ENCODE measurements at places on chromosomes 6 and 20.

DNA sequence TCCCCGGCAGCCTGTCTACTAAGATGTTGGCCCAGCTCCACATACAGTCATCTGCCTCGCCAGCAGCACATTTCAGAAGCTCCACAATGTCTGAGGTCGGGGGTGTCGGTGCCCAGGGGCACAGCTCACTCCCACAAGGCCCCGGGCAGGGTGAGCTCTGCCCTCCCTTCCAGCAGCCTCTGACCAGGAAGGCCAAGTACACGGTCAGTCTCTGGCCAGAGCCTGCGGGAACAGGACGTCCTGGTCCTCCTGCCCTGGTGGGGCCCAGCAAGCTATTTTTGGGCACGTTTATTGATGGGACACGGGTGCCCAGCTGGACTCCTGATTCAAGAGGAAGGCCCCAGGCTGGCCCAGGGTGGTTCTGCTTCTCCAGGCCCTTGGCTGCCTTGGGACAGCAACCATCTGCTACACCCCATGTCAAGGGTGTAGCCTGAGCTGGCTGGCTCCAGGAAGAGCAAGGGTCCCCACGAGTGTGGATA, 114.9 kb upstream of the PTPN1 start:
- no peak for DNase-seq

- no peak for DNase-seq
These were observed 78.8 kb downstream of the COL21A1 start for GRCh38 chr6:56168596-56168995.

- DNase-seq = no peak
These were observed 98.9 kb downstream of the PDSS2 start for GRCh38 chr6:107360476-107360875.

DNA sequence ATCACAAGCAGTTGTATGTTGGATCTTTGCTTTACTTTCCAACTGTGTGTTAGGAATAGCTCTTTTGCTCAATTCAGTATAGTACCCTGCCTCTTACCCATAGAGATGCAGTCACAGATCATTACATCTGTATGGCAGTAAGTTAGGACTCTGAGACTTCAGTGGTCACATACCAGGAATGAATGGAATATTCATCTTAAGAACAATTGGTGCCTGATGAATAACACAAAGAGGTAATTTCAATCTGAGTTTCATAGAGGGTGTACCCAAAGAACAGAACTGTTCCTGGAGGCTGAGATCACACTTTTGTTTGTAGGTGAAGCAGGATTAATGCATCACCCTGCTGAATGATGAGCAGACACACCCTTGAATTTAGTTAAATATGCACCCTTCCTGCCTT, 28.7 kb upstream of the KIF13A start:
- DNase-seq = no peak

- DNase-seq = no peak
These were observed 566.2 kb upstream of the NOX3 start for GRCh38 chr6:156021746-156022396.

DNA sequence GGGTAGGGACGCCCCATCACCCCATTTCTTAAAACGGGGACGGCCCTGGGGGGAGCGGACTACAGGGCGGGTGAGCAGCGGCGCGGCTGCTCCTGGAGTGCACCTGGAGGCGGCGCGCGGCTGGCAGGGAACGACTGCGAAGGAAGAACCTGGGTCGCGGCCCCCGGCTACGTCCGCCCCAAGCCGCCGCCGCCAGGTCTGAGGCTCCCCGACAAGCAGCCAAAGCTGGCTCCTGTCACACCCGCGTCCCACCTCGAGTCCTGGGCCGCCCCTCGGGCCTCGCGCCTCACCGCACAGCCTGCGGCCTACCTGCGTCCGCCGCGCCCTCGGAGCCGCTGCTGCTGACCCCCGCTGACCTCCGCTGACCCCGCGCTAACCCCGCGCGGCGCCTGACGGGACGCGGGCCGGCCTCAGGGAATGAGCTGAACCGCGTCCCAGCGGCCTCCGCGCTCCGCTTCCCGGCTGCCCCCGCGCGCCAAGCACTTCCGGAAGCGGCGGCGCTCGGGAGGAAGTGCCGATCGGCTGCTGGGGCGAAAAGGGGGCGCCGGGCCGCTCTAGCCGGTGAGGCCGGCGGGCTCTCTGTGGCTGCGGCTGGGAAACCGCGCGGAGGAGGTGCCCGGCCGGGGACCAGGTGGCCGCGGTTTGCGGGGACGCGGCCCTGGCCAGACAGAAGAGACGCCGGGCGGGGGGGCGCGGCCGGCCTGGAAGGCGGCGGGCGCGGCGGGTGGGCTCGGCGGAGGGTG, at the start of the genes ARFRP1 and ZGPAT:
Gene ARFRP1 (minus strand): TSS at position 419 of the 743 bp plus-strand sequence. CDS start 885 bp downstream, outside the sequence.
Gene ZGPAT (plus strand): TSS at position 482 of the 743 bp plus-strand sequence. CDS start 542 bp downstream, outside the sequence.
- DNase-seq = peak; percentile 86

DNA sequence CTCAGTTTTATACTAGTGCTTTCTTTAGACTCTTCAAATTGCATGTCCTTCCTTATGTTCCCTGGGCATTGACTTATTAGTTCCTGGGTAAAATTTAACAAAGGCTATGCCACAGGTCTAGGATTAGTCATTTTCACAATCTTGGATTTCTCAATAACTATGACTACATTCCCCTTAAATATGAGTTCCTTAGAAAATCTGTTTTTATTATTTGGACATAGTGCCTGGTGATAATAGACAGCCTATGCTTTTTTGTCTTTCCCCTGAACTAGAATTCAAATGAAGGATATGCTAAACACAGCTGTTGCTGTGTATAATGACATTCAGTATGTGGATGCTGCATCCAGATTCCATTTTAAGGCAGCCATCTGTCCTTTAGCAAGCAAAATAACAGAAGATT, 1252.8 kb upstream of the GJE1 start:
- DNase-seq = no peak

DNA sequence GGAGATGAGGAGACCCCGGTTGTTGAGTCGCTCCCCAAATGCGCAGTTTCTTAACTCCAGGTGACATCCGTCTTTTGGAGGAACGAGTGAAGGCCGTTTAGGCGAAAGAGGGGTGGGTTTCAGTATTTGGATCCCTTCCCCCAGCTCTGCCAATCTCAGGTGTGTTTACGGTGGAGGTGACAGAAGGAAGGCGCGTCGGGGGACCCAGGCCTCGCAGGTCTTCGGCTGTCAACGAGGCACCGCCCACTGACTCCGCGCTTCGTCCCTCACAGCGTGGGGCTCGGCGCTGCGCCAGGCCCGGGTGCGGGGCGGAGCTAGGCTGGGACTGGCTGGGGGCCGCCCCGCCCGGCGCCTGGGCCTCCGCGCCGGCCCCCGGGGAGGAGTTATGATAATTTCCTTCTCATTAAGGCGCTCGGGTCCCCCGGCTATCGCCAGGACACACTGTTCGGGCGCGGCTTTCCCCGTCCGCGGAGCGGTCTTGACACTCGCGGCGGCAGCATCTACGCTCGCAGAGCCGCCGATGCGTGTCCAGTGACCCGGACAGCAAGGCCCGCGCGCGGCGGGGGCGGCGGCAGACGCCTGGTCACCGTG, at the start of gene TFAP2C:
Gene TFAP2C (plus strand): TSS at position 434 of the 591 bp plus-strand sequence. CDS start 239 bp downstream, outside the sequence.
- no peak for DNase-seq

DNA sequence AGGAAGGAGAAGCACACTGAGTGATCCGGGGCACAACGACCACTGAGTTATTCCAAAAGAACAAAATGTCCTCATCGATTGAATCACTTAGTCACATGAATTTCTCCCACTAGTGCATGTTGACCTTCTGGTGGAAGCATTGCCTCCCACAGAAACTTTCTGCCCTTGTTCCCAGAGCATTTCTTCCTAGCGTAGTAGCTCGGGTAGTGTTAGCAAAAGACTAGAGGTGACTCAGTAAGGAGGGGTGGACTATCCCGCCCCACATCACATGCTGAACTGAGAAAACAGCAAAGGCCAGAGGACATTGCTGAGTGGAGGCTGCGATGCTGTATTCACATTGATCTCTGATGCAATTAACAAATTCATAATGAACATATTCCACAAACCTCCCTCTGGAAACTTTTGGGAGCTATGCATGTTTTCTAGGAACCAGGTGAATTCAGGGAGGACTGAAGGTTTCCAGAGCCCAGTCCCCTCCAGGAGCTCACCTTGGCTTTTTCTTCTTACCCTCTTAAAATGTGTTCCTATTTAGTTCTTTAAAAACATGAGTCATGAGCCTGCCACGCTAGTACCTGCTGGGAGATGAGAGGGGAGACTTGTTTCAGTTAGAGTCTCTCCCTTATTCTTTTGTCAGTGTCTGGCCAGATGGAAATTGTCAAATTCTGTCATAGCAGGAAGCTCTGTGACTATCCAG, 507.9 kb downstream of the CDH26 start:
- no peak for DNase-seq

DNA sequence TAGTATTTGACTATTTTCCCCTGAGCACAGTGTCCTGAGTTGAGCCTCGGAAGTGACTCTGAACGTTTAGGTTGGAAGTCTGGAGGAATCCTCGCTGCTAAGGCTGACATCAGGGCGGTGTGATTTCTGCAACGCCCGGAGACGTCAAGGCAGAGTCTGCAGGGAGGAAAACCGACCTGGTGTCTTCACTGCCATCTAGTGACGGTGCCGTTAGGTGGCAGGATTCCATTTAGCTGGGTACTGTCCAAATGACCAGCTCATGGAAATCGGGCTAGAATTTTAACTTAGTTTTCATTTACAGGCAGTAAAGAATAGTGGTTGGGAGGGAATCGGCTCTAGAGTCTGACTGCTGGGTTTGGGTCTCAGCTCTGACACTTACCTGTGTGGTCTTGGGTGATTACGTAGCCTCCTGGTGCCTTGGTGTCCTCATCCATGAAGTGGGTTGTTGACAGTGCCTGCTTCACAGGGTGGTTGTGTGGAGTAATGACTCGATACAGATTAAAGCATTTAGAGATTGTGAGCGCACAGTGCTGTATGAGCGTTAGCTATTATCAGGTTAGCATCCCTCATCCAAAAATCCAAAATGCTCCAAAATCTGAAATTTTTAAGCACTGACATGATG, 35.0 kb downstream of the FOXF2 start:
- DNase-seq = no peak

DNA sequence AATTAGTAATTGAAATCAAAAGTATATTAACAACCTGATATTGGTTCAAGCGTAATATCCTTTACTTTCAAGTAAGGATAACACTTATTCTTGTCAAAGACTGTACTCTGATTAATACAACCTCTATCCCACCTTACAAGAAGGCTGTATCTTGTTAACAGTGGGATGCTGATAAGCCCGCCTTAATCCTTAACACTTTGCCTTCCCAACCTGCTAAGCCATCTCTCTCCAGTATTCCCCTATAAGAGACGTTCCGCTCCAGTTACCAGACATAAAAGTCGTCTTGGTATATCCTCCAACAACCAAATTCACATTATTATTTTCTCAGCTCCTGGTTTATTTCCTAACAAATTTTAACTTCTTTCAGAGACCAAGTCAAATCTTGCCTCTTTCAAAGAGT, 2.0 kb downstream of the BTBD9 start:
- no peak for DNase-seq

GRCh38 chr20:17698384-17698783, 1.4 kb upstream of the BANF2 start:
- DNase-seq = no peak

DNA sequence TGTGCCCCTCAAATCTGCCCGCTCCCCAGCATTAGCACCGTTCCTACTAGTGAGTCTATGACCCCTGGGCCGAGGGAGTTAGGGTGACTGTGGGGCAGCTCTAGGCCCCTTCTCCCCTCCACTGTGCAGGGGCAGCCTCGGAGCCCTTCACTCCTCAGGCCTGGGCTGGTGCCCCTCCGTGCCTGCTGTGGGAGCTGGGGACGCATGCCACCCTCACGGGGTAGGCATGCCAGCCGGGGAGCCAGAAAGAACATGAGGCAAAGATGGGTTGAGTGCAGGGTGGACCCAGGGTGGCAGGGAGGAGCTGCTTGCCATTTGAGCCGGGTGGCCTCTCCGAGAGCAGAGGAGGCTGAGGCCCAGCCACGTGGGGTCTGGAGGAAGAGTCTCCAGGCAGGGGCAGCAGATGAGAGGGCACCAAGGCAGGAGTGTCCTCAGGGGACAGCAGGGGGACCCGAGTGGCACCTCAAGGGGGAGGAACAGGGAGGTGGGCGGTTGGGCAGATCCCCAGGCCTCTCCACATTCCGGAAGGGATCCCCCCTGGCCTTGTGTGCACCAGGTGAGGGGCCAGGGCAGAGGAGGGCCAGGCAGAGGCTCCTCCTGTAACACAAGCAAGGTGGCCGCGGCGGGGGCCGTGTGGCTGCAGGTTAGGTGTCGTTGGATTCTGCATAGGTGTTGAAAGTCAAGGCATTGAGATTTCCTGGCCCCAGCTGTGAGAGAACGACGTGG, 18.6 kb upstream of the LSM14B start:
- no peak for DNase-seq

- DNase-seq = no peak
These were observed 164.3 kb downstream of the BMP7 start for GRCh38 chr20:57102160-57102559.

DNA sequence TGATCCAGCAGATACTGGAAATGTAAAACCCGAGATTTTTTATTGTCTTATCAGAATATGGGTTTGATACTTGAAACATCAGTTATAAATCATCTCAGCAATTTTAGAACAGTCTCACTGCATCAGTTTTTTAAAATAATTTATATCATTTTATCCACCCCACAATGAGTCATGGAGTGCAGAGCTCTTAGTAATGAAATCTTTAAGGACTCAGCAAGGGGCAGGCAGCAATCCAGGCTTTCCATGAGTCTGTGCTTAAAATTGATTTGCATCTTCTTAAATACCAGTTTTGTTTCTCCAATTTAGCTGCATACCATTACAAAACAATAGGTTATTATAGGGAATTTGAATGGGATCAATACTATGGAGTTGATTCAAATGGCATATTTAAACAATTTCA, 832.3 kb downstream of the C6orf118 start:
- no peak for DNase-seq

GRCh38 chr20:23341073-23341472, 9.5 kb upstream of the NXT1 start:
- no peak for DNase-seq

- no peak for DNase-seq
These were observed 59.2 kb downstream of the ANKRD6 start for GRCh38 chr6:89492025-89492640.

DNA sequence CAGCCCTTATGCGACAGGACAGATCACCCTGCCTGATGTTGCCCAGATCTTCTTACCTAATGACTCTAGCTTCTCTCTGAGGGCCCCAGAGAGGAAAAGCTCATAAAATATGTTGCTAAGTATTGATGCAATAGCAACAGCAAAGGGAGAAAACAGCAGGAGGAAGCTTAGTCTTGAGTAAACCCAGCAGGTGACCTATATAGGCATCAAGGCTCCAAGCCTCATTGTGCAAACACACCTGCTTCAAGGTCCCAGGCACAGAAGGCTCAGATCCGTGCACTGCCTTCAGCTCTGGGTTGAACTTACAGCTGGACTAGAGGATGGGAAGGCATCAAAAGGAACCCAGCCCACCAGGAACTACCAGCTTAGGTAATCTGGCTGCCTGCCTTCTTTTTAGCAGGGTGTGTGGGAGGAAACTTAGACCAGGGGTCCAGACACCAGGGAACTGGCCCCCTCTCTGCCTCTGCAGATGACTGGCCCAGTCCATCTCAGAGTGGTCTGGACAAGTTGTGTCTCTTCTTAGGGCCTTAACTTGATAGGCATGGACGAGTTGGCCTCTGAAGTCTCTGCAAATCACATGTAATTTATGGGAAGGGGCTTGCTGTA, 34.4 kb downstream of the TGM3 start:
- DNase-seq = no peak
